Spinal cord (tissue), 10 donors: ENCODE measurements at places on chromosomes 2 and 18. TPM values are rescaled to one million over a fixed set of nuclear protein-coding genes. Genes with fewer than 3 reads are reported as not detected.
A peak's percentile ranks its signal among the peaks of the same experiment; 100 is the strongest.

DNA sequence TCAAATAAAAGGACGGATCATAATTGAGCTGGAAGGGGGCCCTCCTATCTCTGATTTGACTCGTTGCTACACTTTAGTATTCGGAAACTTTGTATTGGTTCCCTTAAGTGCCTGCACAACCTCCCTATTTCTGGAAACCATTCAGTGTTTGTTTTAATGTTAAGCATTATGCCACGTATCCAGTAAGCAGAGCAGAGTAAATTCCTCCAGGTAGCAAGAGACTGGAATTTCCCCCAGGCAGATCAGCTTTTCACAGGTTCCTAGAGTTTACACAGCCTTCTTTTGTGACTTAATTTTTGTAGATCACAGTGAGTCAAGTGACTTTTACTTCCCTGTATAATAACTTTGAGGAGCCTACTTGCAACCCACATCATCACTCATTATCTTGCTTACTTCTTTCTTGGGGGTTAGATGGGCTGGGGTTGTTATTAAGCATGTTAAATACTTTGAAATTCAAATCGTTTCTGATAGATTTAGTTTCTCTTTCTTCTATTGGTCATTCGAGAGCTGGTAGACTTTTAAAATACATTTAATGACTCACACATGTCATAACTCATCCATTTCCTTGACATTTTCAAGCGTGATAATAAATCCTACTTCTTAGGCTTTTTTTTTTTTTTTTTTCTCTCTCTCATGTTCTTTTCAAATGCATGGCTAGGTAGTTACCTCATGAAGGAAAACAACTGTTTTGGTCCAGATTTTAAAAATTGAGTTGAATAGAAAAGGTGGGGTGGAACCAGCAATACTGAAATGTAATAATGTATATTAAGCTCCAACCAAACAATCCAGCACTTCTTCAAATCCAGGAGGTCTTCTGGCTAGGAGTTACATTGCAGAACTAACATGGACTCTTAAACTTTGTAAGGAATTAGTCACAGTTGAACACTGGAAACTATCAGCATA lies 219.3 kb downstream of the NEDD4L start:
- no peak for DNase-seq

DNA sequence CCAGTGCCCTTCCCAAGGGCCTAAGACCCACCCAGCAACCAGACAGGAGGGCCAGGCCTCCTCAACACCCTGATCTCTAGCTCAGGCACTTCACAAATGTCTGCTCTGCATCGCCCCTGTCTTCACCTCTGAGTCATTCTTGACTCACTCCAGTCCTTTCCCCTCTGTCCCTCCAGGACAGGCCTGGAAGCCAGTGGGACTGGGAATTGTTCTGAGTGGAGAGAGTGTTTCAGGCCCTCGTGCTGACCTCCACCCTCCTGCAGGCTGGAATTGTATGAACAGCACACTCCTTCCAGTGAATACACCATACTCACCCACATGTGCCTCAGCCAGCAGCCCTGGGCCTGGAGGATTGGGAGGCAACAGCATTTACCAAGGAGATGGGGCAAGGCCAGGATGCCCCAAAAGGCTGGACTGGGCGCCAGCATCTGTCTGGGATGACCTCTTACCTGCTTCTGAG lies 304.2 kb downstream of the CYP26B1 start:
- DNase-seq, result no peak

DNA sequence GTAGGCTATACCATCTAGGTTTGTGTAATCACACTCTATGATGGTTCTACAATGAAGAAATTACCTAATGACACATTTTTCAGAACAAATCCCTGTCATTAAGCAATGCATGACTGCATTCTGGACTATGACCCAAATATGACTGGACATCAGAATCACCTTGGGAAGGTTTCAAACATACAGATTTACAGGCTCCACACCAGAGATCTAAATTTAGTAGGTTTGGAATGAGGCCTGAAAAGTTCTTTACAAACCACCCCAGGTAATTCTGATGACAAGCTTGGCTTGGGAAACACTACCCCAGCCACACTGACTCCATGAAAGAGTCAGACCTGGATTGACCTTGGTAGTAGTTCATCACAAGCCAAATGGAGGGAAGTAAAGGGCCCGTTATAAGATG lies 52.2 kb upstream of the NFE2L2 start:
- DNase-seq, result no peak

DNA sequence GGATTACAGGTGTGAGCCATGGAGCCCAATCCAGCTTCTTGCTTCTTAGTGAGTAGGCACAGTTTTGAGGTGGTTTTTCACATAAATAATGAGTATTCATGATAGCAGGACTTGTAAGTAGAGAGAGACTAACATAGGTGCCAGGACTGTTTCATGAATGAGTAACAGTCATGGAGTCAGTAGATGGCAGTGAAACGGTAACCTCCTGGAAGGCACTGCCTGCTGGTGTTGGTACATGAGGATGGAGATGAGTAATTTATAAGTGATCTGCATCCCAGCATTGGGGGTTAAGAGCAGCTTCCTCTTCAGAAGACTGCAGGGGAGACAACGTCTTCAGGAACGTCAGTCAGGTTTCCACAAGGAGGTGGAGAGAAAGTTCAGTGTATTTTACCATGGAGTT lies 143.8 kb downstream of the HAUS1 start:
- no peak for DNase-seq

GRCh38 chr2:158998551-158999248 lies 30.3 kb downstream of the TANC1 start:
- peak; percentile 57 for DNase-seq

DNA sequence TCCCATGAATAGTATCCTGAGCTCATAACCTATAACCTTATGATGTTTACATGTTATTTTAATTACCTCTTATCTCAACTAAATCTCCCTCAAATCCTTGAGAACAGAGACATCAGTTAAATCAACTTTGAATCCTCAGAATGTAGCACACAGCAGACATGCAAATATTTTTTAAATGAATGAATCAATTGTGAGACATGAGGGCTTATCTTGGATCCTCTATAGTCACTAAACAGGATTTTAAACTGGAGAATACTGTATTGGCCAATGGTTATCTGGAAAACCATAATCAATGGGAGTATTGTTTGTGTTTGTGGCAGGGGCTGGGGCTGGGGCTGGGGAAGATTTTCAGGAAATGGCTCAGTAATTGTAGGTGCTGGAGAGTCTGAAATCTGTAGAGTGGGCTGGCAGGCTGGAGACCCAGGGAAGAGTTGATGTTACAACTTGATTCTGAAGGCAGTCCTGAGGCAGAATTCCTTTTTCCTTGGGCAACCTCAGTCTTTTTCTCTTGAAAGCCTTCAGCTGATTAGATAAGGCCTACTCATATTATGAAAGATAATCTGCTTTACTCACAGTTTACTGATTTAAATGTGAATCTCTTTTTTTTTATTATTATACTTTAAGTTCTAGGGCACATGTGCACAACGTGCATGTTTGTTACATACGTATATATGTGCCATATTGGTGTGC lies 106.3 kb downstream of the NCOA1 start:
- no peak for DNase-seq

DNA sequence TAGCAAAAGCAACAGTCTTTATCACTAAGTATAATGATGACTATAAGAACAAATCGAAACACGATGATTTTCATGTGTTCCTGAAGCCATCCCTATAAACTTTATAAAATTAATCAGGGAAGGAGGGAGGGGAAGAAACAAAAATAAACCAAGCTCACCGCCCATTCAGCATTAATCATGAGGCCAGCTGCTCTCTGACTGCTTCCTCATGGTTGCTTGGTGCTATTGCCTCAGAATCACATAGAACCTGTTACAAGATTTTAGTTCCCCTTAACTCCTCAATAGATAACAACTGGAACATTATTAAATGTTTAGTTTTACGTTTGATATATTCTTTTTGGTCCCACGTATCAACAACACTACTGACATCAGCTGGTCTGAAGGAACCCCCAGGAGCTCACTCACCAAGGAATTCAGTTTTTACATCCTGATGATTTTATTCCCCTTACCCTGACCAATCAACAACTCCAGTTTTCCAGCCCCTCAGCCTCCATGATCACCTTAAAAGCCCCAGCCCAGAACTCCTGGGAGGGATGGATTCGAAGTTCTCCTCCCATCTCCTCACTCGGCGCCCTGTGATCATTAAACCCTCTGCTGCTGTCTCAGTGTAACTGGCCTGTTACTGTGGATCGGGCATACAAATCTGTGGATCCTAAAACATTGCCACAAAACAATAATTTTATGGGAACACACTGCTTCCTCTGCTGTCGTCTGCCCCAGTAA lies 10.6 kb upstream of the HNRNPLL start:
- DNase-seq, result no peak

- no peak for DNase-seq
Observed at GRCh38 chr2:172672114-172672513, 63.5 kb upstream of the RAPGEF4 start.

DNA sequence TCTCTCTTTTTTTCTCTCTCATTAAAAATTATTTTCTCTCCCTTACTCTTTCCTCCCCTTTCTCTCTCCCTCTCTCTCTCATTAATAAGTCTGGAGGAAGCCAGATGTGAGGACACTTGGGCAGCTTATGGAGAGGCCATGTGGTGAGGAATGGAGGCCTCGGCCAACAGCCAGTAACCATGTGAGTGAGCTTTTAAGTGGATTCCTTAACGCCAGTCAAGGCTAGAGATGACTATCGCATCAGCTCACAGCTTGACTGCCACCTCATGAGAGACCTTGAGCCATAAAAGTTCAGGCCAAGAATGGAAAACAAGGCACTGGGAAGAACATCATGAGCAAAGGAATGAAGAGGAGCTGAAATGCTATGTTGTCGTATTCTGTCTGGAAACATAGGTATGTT lies 39.1 kb downstream of the ETAA1 start:
- no peak for DNase-seq

GRCh38 chr2:28341208-28341891 lies 51.3 kb upstream of the FOSL2 start:
- no peak for DNase-seq

- no peak for DNase-seq
Observed at GRCh38 chr2:112782234-112782799, 2.0 kb downstream of the IL1A start.

DNA sequence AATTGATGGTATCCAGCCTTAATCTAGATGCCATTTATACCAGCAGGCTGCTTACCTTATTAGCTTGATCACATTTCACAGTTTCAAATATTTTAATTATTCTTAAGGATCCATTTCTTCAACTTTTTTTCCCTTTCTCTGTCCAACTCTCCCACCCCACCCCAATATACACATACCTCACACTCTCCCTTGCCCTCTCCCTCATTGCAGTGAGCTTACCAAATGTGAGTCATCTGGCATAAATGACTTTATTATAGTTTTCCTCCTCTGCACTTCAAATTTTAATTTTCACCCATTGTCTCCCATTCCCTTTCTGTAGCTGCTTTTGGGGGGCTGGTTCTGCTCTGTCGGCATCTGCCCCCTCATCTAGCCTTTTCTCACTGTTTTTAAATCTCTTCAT lies 12.9 kb downstream of the HTR2B start:
- DNase-seq, result no peak

GRCh38 chr18:77006305-77007175 lies 126.0 kb downstream of the MBP start:
- no peak for DNase-seq

GRCh38 chr2:64223055-64223454 lies 78.8 kb upstream of the PELI1 start:
- no peak for DNase-seq

- DNase-seq, result no peak
Observed at GRCh38 chr2:207072571-207072970, 93.2 kb downstream of the KLF7 start.

- no peak for DNase-seq
Observed at GRCh38 chr2:169623235-169623634, 39.1 kb downstream of the PPIG start.

- DNase-seq, result no peak
Observed at GRCh38 chr18:5388896-5389295, 93.4 kb upstream of the ZBTB14 start.

GRCh38 chr2:58601017-58601416 lies 359.9 kb upstream of the FANCL start:
- DNase-seq, result no peak

- no peak for DNase-seq
Observed at GRCh38 chr18:24567199-24567598, 106.8 kb downstream of the HRH4 start.

GRCh38 chr2:112584134-112584890 lies at the start of gene CHCHD5:
CHCHD5 (plus strand) TSS chr2:112584609; CDS start chr2:112584648, 39 bp downstream.
- peak; percentile 92 for DNase-seq

DNA sequence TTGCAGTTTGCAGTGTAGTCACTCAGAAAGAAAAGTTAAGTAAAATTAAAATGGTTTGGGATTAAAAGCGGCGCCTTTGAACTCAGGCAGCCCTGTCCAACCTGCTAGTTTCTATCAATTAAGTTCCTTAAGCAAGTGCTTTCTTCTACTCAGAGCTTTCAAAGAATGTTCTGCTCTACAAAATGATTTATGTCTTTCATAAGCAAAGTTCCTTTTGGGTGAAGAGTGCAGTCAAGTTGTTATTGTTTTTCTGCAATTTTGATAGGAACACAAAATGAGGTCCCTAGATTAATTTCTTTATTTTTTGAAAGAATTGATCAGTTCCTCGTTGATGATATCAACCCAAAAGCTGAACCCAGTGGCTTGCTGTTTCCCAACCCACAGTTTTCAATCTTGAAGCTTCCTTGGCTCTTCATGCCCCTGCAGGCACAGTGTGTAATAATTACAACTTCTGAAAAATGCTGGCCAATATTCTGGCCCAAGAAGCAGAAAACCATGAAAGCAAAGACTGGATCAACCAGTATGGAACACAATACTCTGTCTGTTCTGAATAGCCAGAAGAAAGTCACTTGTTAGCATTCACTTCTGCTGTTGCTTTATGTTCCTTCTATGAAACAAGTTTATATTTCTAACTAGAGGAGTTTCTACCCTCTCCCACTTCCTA lies 89.1 kb downstream of the TGIF1 start:
- no peak for DNase-seq

- DNase-seq, result no peak
Observed at GRCh38 chr2:237298151-237299118, 115.5 kb downstream of the COL6A3 start.

- no peak for DNase-seq
Observed at GRCh38 chr2:169512525-169512924, 3.0 kb downstream of the KLHL41 start.

DNA sequence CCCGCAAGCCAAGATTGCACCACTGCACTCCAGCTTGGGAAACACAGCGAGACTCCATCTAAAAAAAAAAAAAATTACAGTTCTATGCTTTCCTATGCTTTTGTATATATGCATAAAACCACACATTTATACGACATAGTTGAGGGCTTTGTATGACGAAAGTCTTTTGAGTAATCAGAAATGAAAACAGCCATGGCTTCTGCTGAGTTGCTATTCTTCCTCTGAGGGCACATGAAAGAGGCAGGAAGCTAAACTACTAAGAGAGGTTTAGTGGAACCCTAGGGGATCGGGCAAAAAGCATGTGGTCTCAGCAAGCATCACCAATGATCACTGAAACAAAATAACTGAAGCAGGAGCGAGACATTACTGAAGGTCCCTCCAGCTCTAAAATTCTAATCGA lies 99.6 kb downstream of the ZAP70 start:
- no peak for DNase-seq

- DNase-seq, result no peak
Observed at GRCh38 chr2:2747797-2748301, 416.8 kb upstream of the MYT1L start.

Gene IL18R1
- polyA plus RNA-seq, result 0.59 TPM

Gene CACNB4
- 24.8 TPM for polyA plus RNA-seq

Gene TMEM37
- polyA plus RNA-seq, result 4.7 TPM

Gene CABYR
- polyA plus RNA-seq, result 30.3 TPM

Gene FKBP7
- polyA plus RNA-seq, result 20.1 TPM

Gene SERPINE2
- polyA plus RNA-seq, result 179 TPM

Gene RGPD3
- polyA plus RNA-seq, result 0.20 TPM

Gene PLCD4
- polyA plus RNA-seq, result 12.8 TPM

Gene GAD1
- polyA plus RNA-seq, result 74.8 TPM

Gene RNU2-63P
- polyA plus RNA-seq, result not detected

Gene DTYMK
- 43.8 TPM for polyA plus RNA-seq

Gene CD8B
- 2.7 TPM for polyA plus RNA-seq

Gene CRYGC
- not detected for polyA plus RNA-seq

Gene LYG1
- 1.7 TPM for polyA plus RNA-seq
